ENCODE measurements at places on chromosomes 11 and 22.
A peak's percentile ranks its signal among the peaks of the same experiment; 100 is the strongest.

GRCh38 chr11:69553416-69554357 lies 72.2 kb downstream of the LINC01488 start:
- no peak for DNase-seq

GRCh38 chr22:41920271-41920976 lies 5.5 kb upstream of the SHISA8 start:
- DNase-seq: peak; percentile 70

DNA sequence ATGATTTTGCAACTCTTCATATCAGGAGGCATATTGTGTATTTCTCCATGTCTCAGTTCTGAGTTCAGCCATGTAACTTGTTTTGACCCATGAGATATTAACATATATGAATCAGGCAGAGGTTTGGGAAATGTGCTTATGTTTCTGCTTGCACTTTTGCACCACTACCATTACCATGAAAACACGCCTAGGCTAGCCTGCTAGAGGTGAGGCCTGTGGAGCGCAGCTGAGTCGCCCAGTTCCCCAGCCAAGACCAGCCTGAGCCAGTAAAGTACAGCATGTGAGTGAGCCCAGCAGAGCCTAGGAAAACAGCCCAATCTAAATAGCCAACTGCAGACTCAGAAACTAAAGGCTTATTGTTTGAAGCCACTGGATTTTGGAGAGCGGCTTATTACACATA lies 18.4 kb upstream of the MYOD1 start:
- no peak for DNase-seq

- no peak for DNase-seq
Measured at GRCh38 chr22:43036282-43036829, 21.4 kb upstream of the PACSIN2 start.

- DNase-seq: no peak
Measured at GRCh38 chr11:72719551-72719950, 32.7 kb downstream of the ARAP1 start.

DNA sequence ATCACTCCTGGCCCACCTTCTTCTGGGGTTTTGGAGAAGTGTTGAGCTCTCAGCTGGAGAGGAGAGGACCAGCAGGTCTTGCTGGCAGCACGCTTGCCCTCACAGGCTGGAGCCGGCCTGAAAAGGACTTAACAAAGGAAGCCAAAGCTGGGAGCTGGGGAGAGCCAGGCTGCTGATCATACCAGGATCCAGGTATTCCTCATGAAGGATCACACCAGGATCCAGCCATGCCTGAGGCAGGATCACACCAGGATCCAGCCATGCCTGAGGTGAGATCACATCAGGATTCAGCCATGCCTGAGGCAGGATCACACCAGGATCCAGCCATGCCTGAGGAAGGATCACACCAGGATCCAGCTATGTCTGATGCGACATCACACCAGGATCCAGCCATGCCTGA lies 17.0 kb downstream of the MRGPRD start:
- no peak for DNase-seq

- peak; percentile 10 for DNase-seq
Measured at GRCh38 chr11:778976-779954, 2.0 kb upstream of the GATD1 start.

- no peak for DNase-seq
Measured at GRCh38 chr11:122883646-122883979, 1.1 kb downstream of the JHY start.

DNA sequence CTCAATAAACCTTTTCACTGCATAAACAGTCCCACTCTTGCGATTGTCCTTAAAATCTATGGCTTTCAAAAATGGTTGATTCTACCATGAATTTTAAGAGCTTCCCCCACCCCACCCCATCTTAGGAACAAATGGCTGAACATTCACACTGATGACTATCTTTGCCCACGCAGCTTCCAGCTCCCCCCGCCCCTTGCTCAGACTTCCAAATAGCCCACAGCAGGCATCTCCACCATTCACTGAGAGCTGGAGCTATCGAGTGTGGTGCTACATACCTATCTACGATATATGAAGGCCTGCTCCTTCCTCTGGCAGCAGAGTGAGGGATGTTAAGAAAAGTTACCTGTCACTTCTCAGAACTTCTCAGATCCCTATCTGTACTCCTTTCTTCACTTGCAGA lies 26.7 kb downstream of the EIF3F start:
- DNase-seq: no peak

DNA sequence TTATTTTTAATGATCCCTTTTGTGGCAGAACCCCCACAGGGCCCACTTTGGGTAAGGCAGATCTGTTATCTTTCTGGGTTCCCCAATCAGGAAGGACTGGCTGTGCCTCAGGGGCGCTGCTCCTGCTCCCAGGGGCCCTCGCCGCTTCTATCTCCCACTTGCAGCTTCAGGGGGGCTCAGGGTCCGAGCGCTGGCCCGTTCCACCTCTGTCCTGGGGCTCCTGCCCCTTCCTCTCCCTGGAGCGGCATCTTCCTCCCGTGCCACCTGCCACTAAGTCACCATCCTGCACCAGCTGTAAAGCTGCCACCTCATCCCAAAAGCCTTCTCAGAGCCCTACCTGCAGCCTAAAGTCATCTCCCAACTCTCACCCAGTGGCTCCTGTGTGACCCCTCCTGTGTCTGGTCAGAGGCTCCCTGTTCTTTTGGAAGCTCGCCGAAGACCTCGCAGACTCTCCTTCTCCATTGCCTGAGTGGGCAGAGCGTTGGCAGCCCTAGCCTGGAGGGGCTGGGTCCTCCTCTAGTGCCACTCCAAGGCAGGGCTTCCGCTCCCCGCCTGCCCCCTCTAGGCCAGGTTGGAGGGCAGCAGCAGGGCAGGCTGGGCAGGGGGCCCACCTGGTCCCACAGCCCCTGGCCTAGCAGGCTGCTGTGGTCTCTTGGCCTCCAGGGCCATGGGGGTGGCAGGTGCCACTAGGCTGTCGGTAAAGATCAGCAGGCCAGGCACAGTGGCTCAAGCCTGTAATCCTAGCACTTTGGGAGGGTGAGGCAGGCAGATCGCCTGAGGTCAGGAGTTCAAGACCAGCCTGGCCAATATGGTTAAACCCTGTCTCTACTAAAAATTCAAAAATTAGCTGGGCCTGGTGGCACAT lies 106.7 kb downstream of the MORC2 start:
- no peak for DNase-seq

- no peak for DNase-seq
Measured at GRCh38 chr22:33710326-33710725, 209.9 kb downstream of the LARGE1 start.

- no peak for DNase-seq
Measured at GRCh38 chr11:43243927-43244326, 67.9 kb upstream of the API5 start.

DNA sequence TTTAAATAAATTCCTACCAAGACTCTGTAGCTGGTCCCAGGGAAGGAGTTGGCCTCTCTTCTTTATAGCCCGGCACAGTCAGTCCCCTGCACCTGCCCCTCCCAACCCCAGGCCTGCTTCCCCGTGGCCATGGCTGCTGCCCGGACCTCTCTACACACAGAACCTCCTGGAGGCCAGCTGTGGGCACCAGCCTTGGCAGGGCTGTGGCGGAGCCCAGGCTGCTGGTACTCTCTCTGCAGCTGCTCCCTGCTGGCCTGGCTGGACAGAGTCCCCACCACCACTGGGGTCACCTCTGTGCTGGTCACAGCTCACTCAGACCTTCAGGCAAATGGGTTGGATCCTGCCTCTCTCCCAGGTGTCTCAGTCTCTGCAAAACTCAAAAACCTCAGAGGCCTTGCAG lies 69.3 kb downstream of the LRP5 start:
- DNase-seq: no peak

DNA sequence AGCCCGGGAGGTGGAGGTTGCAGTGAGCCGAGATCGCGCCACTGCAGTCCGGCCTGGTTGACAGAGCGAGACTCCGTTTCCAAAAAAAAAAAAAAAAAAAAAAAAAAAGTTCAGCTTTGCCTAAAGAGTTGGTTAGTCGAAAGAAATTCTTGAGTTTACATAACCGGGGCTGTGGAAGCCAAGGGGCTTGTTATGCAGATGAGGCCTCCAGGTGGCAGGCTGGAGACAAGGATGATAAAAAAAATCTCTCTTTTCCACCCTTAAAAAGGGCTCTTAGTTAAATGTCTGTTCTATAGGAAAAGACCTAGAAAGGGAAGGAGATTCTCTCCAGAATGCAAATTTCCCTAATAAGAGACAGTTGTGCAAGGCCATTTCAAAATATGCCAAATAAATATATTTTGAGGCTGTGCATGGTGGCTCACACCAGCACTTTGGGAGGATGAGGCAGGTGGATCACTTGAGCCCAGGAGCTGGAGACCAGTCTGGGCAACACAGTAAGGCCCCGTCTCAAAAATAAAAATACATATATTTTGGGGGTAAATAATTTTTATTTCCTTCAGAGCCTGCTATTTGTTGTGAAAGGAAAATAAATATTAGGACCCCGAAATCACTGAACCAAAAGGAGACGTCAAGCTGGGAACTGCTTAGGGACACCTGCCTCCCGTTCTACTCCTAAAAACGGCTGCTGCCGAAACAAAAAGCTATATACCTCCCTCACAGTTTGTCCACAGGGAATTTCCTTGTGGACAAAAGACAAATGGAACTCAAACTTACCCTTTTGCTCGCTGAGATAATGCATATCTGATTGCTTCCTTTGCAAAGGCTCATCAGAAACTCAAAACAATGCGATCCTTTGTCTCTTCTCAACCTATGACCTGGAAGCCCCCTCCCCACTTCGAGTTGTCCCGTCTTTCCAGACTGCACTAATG lies 2.4 kb upstream of the IFITM2 start:
- DNase-seq: no peak

DNA sequence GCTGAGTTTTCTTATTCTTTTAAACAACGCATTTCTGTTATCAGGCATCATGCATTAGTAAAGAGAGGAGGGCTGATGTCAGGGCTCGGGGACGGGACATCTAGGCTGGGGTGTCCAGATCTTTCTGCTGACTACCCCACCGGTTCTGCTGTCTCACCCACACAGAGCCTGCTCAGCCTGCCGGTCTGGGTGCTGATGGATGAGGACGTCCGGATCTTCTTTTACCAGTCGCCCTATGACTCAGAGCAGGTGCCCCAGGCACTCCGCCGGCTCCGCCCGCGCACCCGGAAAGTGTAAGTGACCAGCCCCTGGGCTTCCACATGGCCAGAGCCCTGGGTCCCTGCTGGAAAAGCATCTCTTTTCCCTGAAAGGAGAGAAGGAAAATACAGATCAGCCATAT lies 9.4 kb downstream of the NCF4 start:
- DNase-seq: no peak

- no peak for DNase-seq
Measured at GRCh38 chr11:35107861-35108260, 31.1 kb upstream of the CD44 start.

DNA sequence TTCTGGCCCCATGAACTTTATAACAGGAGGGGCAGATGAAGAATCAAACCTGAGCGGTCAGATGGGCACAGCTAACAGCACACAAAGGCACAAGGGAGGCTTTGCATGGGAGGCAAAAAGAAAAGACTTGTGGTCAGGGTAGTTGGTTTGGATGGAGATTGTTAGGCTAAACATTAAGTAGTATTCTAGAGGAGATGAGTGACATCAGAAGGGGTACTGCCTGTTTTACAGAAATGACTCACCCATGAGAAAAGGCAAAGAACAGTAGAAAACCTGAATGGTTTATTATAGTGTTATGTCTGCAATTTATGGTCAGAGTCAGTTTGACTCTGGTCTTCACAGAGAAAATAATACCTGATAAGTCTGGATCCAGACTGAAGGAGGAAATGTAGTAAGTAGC lies 129.8 kb upstream of the KIRREL3 start:
- DNase-seq: no peak

DNA sequence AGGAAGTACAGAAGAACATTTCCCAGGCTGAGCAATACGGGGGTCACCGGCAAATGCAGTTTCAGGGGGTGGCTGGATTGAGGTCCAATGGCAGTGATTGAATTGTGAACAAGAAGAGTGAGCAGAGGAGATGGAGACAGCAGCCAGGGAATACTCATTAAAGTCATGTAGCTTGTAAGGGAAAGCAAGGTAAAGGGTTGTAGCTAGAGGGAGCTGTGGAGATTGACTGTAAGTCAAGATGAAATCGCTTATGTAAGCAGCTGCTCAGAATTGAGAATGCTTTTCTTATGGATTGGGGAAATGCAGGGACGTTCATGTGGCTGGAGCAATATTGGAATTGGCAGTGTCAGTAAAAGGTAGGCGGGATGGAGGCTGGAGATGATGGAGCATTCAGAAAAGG lies 111.4 kb upstream of the TBCEL start:
- no peak for DNase-seq

All from memory B cell (primary cell).